Activated CD4-positive, alpha-beta T cell treated with anti-CD3 and anti-CD28 coated beads, Interleukin-2, amount 50 U/mL, for 4 hours (primary cell): ENCODE measurements at places on chromosomes 1 and 21.

DNA sequence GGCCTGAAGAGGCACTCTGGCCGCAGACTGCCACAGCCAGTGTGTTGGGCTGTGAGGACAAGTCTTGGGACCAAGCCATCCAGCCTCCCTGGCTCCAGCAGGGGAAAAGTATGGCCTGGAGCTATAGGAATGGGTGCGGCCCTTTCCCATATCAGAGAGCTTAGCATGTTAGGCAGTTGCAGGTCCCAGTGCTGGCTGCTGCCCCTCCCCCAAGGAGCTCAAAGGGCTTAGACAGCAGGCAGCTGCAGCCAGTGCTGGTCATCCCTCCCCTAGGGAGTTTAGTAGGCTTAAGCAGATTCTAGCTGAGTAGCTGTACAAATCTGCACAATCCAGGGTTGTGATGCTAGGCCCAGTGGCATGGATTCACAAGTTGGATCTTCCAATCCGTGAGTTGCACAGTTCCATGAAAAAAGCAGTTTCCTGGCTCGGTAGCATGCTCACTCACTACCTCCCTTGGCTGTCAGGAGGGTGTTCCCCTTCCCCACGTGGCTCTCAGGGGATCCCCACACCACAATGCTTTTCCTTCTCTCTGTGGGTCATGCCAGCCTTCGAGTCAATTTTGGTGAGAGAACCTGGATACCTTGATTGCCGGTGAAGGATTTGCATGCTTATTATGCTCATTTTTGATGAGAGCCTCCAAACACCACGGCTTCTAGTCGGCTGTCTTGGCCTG is 1490.8 kb downstream of the BRINP3 start:
- DNase-seq = no peak

GRCh38 chr1:100524355-100524754 is 13.6 kb upstream of the GPR88 start:
- DNase-seq = no peak

GRCh38 chr1:2547210-2548067 is 8.7 kb upstream of the TNFRSF14 start:
- no peak for DNase-seq

DNA sequence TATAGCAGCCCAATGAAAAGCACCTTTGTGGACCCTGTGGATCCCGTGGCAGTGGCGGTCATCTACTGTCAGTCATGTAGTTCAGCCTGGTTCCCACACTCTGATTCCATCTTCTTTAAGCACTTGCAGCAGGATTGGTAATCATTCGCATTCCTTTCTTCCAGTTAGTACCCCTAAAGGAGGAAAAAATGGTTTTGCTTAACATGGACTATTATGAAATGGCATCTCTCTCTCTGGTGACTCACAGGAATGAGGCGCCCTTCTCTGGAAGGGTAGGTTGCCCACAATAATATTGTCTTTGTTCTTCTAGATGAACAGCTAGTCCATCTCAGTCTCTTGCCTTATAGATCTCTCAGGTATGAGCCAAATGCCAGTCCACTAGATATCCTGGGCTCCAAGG is 127.9 kb upstream of the MROH9 start:
- no peak for DNase-seq

DNA sequence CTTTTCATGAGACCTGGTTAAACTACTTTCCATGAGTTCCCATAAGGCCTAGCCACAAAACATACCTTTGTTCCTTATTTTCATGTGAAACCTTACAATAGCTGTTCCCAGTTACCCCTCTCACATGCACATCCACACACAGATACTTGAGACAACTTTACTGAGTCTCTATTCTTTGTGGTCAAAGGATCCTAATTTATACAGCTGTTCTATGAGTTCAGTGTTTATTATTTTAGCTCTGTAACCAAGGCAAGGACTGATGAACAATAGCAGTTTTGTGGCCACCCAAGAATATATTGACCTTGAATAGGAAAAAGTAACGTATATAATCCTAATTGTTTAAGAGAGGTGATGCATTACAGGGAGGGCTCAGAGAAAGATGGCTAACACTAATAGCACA is 160.5 kb upstream of the CACYBP start:
- no peak for DNase-seq

DNA sequence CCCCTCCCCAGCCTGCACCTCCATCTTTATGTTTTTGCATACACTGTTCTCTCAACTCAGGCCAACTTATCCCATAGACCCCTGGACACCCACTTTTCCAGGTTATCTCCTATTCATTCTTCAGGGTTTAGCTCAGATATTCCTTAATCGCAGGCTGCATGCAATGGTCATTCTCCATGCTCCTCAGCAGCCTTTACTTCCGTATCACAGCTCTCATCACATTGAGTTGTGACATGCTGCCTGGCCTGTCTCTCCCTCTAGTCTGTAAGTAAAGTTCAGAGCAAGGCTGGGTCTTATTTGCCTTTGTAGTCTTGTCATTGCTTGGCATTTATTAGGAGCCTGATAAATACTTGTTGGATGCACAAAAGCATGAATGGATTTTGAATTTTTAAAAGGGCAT is 6.9 kb downstream of the DNAJC6 start:
- DNase-seq = no peak

DNA sequence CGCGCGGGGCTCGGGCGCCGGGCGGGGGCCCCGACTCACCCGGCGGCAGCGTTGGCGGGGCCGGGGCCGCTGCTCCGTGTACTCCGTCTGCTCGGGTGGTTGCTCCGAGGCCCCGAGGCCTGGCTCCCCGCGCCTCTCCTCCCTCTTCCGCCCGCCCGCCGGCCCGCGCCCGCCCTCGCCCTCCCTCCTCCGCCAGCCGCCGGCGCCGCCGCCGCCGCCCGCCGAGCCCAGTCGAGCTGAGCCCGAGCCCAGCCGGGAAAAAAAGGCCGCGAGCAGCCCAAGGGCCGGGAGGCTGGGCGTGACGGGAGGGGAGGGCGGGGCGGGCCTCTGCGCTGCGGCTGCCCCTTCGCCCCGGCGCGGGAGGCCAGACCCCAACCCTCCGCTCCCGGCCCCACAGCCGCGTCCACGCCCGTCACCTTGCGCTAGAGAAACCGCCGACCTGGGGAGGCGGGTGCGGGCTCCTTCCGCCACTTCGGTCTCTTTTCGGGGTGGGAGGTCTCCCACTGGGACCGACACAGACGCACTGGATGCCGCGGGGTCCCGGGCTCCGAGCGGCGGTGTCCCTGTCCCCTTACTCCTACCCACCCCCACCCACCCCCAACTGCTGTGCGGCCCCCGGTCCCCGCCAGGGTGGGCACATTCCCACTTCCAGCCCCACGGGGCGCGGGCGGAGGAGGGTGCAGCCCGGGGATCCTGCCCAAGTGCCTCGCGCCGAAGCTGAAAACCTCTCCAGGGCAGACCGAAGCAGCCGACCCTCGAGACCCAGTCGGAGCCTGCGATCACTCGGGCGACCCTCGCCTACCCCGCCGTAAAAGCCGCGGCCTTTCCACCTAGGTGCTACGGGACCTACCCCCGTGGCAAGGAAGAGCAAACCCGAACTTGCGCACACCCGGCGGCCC is at the start of gene CERS2:
Gene CERS2, minus strand, starts transcription at position 256 of the 899 bp plus-strand sequence. CDS start 5,745 bp downstream, outside the sequence.
- DNase-seq = peak; percentile 68

DNA sequence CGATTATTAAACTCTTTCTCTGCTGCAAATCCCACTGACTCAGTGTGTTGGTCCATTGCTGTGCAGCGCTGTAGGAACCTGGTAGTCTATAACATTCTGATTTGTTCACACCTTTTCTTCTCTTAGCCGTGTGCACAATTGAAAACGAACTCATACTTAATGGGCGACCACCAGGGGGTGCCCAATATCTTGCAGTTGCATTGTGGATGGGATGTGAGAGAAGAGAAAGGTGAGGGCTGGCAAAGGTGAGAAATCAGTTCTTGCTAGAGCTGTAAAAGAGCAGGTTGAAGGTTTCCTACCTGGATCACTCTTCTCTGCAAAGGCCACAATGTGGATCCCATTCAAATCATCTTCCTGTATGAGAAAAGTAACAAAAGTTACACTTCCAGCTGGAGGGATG is 51.0 kb downstream of the CASQ2 start:
- DNase-seq = no peak

DNA sequence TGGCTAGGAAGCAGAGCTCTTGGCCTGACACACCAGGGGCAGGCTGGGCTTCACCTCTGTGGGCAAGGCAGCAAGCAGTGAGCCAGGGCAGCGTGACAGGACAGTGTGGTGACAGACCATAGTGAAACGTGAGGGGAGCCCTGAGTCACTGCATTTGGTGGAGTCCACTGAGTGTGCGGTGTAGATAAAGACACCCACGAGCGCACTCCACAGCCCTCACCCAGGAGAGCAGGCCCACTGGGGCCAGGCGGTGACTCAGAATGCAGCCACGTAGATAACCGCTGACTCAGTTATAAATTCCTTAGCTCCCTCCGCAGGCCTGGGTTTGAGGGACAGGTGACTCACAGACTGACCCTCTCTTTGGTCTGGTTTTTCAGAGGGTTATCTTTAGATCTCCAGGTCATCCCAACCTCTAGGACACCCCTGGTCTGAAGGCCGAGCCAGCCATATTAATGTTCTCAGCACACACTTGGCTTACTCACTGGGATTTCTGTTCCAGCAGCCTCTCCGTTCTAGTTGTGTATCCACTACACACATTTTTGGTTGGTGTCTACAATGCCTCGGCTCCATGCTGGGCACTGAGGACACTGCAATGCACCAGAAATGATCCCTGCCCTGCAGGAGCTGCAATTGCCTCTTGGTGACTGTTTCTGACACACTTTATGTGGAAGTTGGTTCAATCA is 90.2 kb upstream of the TSPAN2 start:
- DNase-seq = no peak

GRCh38 chr1:78410643-78411042 is 80.1 kb upstream of the PTGFR start:
- DNase-seq = no peak
